A172 (cell line): ENCODE measurements at places on chromosomes 4 and X. TPM values are rescaled to one million over a fixed set of nuclear protein-coding genes. Genes with fewer than 3 reads are reported as not detected.

DNA sequence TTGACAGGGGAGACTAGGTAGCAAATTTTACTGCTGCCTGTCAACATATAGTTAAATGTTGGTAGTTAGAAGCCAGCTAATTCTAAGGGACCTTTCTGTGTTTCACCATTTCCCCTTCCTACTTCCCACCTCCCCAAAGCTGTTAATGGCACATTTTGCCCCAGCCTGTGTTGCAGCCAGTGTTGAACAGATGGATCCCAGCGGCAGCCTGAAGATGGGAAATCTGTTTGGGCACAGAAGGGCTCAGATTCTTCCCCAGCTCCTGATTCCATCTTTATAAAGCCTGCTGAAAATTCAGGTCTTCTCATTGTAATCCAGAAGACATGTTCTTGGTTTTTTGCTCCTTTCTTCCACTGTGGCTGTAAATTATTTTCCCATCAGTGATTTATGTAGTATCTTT lies 89.0 kb downstream of the SPRY1 start:
- no peak for DNase-seq

- peak; percentile 21 for DNase-seq
Observed at GRCh38 chr4:99180382-99181070, 36.4 kb upstream of the ADH4 start.

GRCh38 chr4:115370490-115370889 lies 257.1 kb upstream of the NDST4 start:
- DNase-seq, result no peak

DNA sequence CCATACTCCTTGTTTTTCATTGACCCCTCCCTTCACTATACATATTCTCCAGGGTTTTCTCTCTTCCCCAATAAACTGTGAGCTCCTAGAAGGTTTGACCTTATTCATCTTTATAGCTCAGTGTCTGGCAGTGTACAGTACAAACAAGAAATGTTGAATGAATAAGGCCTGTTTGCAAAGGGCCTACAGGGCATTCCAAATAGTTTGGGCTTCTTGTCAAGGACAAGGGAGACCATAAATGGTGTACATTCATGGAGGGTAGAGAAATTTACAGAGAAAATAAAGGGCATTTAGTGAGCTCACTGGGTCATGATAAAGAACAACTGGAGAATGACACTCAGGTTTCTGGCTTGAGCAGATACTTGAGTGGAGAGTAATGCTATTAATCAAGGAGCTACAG lies 47.5 kb upstream of the EIF1AX start:
- DNase-seq, result no peak

- DNase-seq, result no peak
Observed at GRCh38 chr4:102734116-102734515, 26.7 kb downstream of the MANBA start.

DNA sequence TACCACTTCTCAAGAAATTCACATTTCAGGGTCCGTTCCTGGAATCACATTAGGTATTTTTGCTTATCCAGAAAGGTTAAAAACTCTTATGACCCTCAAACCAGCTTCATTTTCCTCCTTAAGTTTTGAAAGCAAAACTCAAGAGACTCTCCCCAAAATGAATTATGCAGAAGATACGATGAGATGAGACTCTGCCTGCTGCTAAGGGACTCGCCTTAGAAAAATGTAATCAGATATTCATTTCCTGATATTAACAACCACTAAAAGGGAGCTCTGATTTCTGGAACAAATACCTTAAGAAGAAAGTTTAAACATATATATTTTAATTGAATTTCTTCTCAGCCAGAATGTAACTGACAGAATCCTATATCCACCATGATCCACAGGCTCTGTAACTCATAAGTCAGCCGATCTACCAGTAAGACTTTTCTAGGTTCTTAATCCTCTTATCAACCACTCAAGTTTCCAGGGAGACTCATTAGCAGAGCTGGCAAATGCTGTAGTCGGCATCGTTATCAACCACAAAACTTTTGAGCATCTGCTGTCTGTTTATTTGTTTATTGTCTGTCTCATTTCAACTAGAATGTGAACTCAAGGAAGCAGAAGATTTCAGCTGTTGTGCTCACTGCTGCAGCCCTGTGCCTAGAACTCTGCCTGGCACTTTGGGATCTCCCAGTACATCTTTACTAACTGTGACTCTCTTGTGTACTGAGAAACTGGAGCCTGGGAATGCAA lies 112.5 kb downstream of the LDB2 start:
- DNase-seq, result no peak

DNA sequence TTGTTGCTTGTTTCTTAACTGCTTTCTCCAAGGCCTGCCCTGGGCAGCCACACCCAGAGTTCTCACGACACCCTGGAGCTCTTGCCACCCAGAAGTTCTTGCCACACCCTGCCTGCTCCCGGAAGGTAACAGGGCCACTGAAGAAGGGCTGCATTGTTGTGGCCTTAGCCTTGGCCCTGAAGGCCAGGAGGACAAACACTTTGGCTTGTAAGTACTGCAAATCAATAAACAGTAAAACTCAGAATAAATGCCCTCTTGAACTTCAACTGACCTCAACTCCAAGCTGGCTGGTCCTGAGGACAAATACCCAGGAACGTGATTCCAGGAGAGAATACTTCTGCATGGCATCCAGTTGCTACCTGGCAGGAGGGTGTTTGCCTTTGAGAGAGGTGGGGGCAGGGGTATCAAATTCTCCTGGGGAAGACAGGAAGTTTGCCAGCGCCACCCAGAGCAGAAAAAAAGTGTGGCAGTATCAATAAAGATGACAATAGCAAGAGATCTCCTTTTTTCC lies 54.1 kb downstream of the TLR10 start:
- DNase-seq, result peak; percentile 11

DNA sequence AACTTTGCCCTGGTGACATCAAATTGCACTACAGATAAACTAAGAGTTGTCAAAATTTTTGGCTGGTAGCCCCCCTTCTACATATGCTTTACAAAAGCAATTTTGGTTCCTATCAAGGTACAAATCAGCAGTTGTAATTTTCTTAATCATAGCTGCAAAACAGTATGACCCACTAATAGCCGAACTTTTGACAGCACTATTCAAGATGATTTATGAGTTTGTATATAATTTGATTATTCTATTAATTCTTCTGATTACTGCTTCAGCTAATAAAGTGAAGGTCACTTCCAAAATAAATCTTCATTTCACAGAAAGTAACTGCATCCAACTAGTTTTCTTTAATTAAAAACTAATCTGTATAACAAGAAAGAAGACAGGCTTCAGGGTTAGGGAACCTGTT lies 119.6 kb downstream of the CHM start:
- DNase-seq, result no peak

DNA sequence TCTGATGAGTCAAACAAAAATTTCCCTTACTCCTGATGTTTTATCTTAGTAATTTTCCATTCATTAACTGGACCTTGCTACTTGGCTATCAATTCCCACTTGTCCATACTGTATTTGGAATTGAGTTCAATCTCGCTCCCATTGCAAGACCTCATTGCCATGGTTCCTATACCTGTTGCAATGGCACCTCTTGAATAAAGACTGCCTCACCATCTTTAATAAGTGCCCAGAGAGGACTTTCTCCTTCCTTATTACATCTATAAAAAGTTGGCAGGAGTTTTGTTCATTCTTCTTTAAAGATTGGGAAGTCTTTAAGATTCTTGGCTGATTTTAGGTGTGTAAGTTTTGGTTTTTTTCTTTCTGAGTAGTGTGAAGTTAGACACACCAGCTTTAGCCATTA lies 397.4 kb downstream of the SPOCK3 start:
- no peak for DNase-seq

GRCh38 chr4:10917566-10917965 lies 233.0 kb upstream of the CLNK start:
- no peak for DNase-seq

DNA sequence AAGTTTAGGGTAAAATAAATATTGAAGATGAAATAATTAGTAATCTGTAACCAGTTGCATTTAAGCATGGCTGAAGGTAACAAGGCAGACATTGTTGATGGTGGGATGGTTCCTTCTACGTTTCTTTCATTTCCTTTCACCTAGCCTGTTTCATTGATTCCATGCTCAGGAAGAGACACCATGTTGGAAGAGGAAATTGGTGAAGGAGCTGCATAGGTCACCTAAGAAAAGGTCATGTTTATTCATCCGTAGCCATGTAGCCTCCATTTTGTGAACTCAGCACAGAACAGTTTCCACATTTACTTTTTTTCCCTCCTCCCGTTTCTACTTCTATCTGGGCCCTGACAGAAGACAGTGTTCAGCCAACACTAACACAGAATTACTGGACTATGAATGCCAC lies 3.8 kb downstream of the ADH1B start:
- no peak for DNase-seq

GRCh38 chrX:106726485-106727437 lies at the start of gene RNF128:
Gene RNF128, plus strand, starts transcription at chrX:106726701. Its CDS starts 213 bp downstream, at chrX:106726914.
- DNase-seq, result no peak

- DNase-seq, result no peak
Observed at GRCh38 chr4:189765736-189766135, 174.9 kb upstream of the FRG1 start.

- DNase-seq, result no peak
Observed at GRCh38 chrX:21972046-21972445, 31.5 kb downstream of the SMS start.

GRCh38 chr4:48967631-48968030 lies 18.4 kb upstream of the CWH43 start:
- no peak for DNase-seq

GRCh38 chrX:99469439-99469838 lies 940.6 kb downstream of the PCDH19 start:
- DNase-seq, result no peak

DNA sequence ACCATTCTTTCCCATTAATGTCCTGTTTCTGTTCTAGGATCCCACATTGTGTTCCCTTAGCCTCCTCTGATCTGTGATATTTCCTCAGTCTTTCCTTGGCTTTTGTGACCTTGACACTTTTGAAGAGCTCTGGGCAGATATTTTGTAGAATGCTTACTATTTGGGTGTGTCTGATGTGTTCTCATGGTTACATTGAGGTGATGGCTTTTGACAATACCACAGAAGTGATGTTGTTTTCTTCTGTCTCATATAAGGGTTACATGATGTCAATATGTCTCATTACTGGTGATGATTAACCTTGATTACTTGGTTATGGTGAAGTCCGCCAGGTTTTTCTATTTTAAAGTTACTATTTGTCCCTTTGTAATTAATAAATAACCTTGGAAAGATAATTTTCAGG lies 183.7 kb downstream of the SOWAHB start:
- DNase-seq, result no peak

DNA sequence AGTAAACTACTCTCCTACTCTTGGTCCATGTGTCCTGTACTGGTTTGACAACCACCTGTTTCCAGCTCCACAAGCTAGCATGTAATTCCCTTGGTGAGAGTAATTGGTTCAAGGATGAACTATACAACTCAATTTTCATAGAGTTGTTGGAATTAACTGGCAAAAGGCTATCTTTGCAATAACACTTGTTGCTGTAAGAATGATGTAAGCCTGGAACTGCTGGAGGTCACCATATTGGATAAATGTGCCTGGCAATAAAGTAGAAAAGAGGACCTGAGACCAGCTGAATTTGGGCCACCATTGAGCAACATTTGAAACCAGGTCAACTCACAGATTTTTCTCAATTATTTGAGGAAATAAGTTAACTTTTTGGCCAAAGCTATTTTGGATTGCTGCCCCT lies 175.5 kb downstream of the CAMK2D start:
- DNase-seq, result no peak

- peak; percentile 70 for DNase-seq
Observed at GRCh38 chrX:153476666-153477363, 6.4 kb upstream of the HAUS7 start.

DNA sequence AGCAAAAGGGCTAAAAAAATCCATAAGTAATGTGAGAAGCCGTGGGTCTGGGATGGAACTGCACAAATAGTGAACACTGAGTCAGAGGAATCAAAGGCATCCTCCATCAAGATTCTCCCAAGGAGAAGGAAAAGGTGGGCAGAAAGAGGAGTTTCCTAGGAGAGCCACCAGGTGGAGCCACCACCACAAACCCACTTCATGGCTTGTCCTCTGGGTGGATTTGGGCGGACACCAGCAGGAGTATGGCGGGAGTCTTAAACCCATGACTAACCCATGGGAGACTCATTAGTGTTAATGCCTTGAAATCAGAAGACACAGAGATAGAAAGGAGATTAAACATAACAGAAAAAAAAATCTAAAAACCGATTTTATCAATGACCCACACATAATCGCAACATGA lies 147.7 kb downstream of the SH3KBP1 start:
- peak; percentile 90 for DNase-seq

DNA sequence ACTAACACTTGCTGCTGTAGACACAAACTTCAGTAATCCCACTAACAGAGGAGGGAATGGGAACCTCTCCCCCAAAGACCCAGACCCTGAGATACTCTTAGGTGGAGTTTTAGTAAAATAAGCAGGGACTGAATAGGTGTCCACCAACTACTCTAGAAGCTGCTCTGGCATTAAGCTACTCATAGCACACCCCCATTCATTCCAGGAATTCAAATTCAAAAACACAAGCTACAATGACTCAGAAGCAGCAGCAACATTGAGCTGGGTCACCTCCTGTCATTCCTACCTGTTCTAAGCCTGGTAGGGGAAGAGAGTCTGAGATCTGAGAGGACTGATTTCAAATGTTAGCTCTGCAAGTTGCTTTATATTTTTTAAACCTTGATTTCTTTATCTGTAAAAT lies 135.4 kb upstream of the FRMPD4 start:
- no peak for DNase-seq

DNA sequence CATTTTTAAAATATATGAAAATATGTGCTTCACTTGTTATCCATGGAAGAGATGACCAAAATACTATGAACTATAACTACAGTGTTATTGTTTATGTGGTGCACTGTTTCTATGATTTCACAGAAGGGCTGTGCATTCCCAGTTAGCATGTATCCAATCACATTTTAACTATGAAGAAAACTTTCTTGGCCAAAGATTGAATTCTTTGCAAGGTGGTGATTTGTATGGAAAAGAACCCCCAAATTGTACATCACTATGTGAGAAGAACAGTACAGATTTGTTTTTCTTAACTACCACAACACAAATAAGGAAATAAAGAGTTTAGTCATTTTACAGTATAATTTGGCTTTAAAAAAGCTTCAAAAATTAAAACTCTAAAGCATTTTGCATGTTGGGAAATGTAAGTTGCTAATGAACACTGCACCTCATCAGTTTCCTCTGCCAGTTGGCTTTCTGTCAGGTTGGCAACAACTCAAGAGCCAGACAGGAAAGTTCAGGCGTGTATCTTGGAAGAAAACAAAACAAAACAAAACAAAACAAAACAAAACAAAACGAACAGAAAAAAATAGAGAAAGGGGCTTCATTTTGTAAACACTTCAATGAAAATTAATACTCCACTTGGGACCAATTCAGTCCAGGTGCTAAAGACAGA lies 237.0 kb downstream of the SCFD2 start:
- DNase-seq, result no peak

- DNase-seq, result no peak
Observed at GRCh38 chr4:177315767-177316464, 6.2 kb downstream of the NEIL3 start.

Gene GRIA3
- total RNA-seq, result not detected in 2 replicates

Gene MAGED4
- total RNA-seq, result 6.9 and 12.0 TPM in 2 replicates

Gene TMSB15B
- 17.0 and 24.3 TPM in 2 replicates for total RNA-seq

Gene ZFYVE28
- 0.89 and 3.4 TPM in 2 replicates for total RNA-seq

Gene CT55
- total RNA-seq, result 1.5 and 2.5 TPM in 2 replicates

Gene CCKAR
- not detected in 2 replicates for total RNA-seq

Gene PABPC1L2B
- not detected in 2 replicates for total RNA-seq

Gene ARHGAP6
- 0.28 and 0.38 TPM in 2 replicates for total RNA-seq

Gene SPANXN3
- not detected in 2 replicates for total RNA-seq

Gene DGKK
- not detected in 2 replicates for total RNA-seq

Gene TBX22
- not detected in 2 replicates for total RNA-seq

Gene ADRA2C
- 5.9 TPM in 2 replicates for total RNA-seq

Gene MAGIX
- 0.36 and 1.8 TPM in 2 replicates for total RNA-seq

Gene CSAG1
- total RNA-seq, result 0.65 TPM in 1 of 2 replicates, not detected in the other

Gene SYTL4
- 5.4 and 5.7 TPM in 2 replicates for total RNA-seq

Gene CXorf58
- total RNA-seq, result 0.19 TPM in 1 of 2 replicates, not detected in the other
